Sigmoid colon (tissue), 7 donors: ENCODE measurements at places on chromosomes 3 and 15. TPM values are rescaled to one million over a fixed set of nuclear protein-coding genes. Genes with fewer than 3 reads are reported as not detected.

DNA sequence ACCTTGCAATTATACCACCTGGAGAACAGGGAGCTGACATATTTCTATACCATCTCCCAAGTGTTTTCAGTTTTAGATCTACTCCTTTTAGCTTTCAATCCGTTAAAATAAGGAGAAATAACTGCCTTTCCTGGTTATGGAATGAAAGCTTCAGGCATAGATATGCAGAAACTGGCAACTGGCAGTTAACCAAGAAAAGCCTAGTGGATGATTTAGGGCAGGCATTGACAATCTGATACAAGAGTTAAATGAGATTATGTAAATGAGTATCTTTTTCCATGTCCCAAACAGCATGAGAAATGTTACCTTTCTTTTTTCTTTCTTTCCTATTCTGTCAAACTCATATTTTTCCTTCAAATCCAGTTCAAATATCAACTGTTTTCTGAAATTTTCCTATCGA, 689.1 kb upstream of the DPPA4 start:
- H3K4me1 ChIP-seq, result no peaks in the 10 kb centered on the region
- DNase-seq, result no peak
- no peaks in the 10 kb centered on the region for H3K27me3 ChIP-seq
- H3K4me3 ChIP-seq, result no peak overlapping the region
- H3K36me3 ChIP-seq, result no peaks in the 10 kb centered on the region

- no peaks in the 10 kb centered on the region for H3K4me1 ChIP-seq
- H3K27me3 ChIP-seq, result no peaks in the 10 kb centered on the region
- no peak for DNase-seq
- no peak overlapping the region for H3K4me3 ChIP-seq
These were observed 52.9 kb downstream of the RYK start for GRCh38 chr3:134197681-134198261.

Gene XPC
- polyA plus RNA-seq, result 8.1 TPM

- H3K27me3 ChIP-seq, result no peaks in the 10 kb centered on the region
- peaks cover 41% of the 10 kb centered on the region for H3K4me1 ChIP-seq
- no peak for DNase-seq
- H3K4me3 ChIP-seq, result no peak overlapping the region
These were observed 465.0 kb downstream of the SHQ1 start for GRCh38 chr3:72383230-72383629.

DNA sequence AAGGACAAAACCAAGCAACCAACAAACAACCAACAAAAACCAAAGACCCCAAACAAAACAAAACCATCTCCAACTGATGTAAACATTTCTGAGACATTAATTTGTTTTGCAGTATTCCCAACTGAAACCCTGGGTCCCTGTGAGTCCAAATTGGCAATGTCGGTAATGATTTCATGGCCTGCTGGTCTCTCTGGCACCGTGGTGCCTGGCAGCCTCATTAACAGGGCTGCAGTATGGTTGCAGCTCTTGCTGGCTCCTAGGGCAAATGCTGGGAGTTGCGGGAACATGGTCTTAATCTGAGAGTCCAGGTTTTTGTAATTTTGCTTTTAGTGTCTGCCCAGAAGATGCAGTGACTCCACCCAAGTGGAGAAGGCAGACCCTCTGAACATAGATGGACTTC, 128.3 kb downstream of the SV2B start:
- H3K4me1 ChIP-seq, result no peaks in the 10 kb centered on the region
- no peaks in the 10 kb centered on the region for H3K36me3 ChIP-seq
- H3K27me3 ChIP-seq, result peaks cover 6% of the 10 kb centered on the region

GRCh38 chr3:12222775-12223485, 64.2 kb upstream of the TIMP4 start:
- no peak overlapping the region for H3K27ac ChIP-seq
- H3K4me1 ChIP-seq, result no peaks in the 10 kb centered on the region
- H3K27me3 ChIP-seq, result no peaks in the 10 kb centered on the region
- H3K36me3 ChIP-seq, result no peaks in the 10 kb centered on the region

GRCh38 chr15:63481105-63481810, 23.1 kb upstream of the USP3 start:
- no peak overlapping the region for H3K4me3 ChIP-seq
- H3K4me1 ChIP-seq, result peaks cover 14% of the 10 kb centered on the region
- H3K36me3 ChIP-seq, result no peaks in the 10 kb centered on the region
- no peaks in the 10 kb centered on the region for H3K27me3 ChIP-seq
- H3K27ac ChIP-seq, result no peak overlapping the region
- DNase-seq, result no peak

Gene MEIS2
- polyA plus RNA-seq, result 4.2 TPM

- H3K27ac ChIP-seq, result no peak within 1 kb of the TSS
- H3K36me3 ChIP-seq, result no peaks in the 10 kb centered on the region
- no peak for DNase-seq
- no peaks in the 10 kb centered on the region for H3K4me1 ChIP-seq
- no peaks in the 10 kb centered on the region for H3K27me3 ChIP-seq
- peak within 1 kb of the TSS; percentile 32 for H3K4me3 ChIP-seq
These were observed at the start of gene CD86 for GRCh38 chr3:122055215-122055614. CD86 (plus strand) TSS chr3:122055362; CDS start chr3:122055490, 128 bp downstream.

DNA sequence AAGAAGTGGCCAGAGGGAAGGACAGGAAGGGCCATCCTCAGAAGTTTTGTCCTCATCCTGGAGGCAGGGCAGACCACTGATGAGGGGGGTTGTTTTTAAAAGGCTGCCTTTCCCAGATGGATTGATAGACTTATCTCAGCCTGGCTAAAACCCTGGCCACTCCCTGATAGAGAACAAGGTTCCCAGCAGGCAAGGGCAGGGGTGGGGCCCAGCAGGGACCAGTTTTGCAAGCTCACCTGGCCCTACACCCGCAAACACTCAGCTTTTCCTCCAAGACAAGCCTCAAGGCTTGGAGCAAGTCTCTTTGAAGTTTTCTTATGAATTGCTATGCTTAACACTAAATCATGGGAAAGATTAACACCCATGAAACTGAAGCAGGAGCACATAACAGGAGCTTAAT, 9.1 kb downstream of the LIPC start:
- no peak overlapping the region for H3K4me3 ChIP-seq
- no peaks in the 10 kb centered on the region for H3K36me3 ChIP-seq
- no peak overlapping the region for H3K27ac ChIP-seq
- DNase-seq, result no peak
- H3K27me3 ChIP-seq, result no peaks in the 10 kb centered on the region

GRCh38 chr15:78727561-78727960, 83.7 kb downstream of the ADAMTS7 start:
- no peak for DNase-seq
- no peaks in the 10 kb centered on the region for H3K27me3 ChIP-seq
- H3K27ac ChIP-seq, result no peak overlapping the region

Gene LRRC15
- 0.20 TPM for polyA plus RNA-seq

DNA sequence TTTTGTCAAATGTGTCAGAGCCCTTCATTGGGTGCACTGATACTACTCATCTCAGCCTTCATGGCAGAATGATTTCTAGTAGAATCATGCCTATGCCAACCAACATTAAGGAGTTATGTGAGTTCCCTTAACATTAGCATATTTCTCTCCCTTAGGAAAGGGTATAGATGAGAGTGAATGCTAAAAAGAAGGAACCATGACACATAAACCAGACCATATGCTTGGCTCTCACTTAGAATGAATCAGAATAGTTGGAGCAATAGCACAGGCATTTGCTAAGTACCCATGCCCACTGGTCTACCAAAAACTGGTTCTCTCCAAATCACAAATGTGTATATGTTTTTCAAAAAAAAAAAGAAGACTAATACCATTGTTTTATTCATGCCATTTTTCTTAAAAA, 51.1 kb downstream of the STRIT1 start:
- no peak overlapping the region for H3K4me3 ChIP-seq
- no peak for DNase-seq
- H3K36me3 ChIP-seq, result no peaks in the 10 kb centered on the region
- no peaks in the 10 kb centered on the region for H3K27me3 ChIP-seq
- H3K4me1 ChIP-seq, result no peaks in the 10 kb centered on the region

- no peaks in the 10 kb centered on the region for H3K36me3 ChIP-seq
- peaks cover 44% of the 10 kb centered on the region for H3K27me3 ChIP-seq
- no peak overlapping the region for H3K4me3 ChIP-seq
- H3K27ac ChIP-seq, result no peak overlapping the region
- DNase-seq, result no peak
These were observed 2.4 kb upstream of the ETV5 start for GRCh38 chr3:186110975-186111974.

Gene WDR49
- polyA plus RNA-seq, result not detected

GRCh38 chr15:44215594-44215993, 20.5 kb upstream of the FRMD5 start:
- no peaks in the 10 kb centered on the region for H3K4me1 ChIP-seq
- H3K36me3 ChIP-seq, result no peaks in the 10 kb centered on the region
- DNase-seq, result no peak
- H3K27me3 ChIP-seq, result no peaks in the 10 kb centered on the region
- no peak overlapping the region for H3K27ac ChIP-seq
- no peak overlapping the region for H3K4me3 ChIP-seq

Gene ERICH6
- not detected for polyA plus RNA-seq

- no peak overlapping the region for H3K4me3 ChIP-seq
- DNase-seq, result no peak
- no peaks in the 10 kb centered on the region for H3K27me3 ChIP-seq
- peaks cover 45% of the 10 kb centered on the region for H3K4me1 ChIP-seq
- H3K27ac ChIP-seq, result no peak overlapping the region
These were observed 105.7 kb downstream of the AKAP13 start for GRCh38 chr15:85485956-85486567.

Gene CD47
- polyA plus RNA-seq, result 74.9 TPM

DNA sequence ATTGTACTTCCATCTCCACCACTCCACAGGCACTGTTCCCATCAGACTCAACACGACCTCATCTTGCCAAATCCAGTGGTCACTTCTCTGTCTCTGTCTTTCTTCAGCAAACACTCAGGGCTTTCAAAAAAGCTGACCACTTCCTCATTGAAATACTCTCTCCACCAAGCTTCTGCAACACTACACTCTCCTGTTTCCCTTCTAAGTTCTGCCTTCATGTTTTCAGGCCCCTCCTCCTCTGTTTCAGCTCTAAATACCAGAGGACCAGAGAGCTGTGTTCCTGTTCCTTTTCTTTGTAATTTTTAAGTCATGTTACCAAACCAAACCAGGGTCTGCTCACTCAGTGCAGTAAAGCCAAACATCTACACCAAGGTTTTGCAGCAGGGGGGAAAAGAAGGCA, 33.8 kb upstream of the ACP3 start:
- H3K4me3 ChIP-seq, result no peak overlapping the region
- H3K36me3 ChIP-seq, result no peaks in the 10 kb centered on the region
- DNase-seq, result no peak
- no peaks in the 10 kb centered on the region for H3K4me1 ChIP-seq

GRCh38 chr3:84224262-84224661, 734.5 kb upstream of the CADM2 start:
- H3K36me3 ChIP-seq, result no peaks in the 10 kb centered on the region
- H3K27me3 ChIP-seq, result no peaks in the 10 kb centered on the region
- no peak overlapping the region for H3K27ac ChIP-seq
- no peaks in the 10 kb centered on the region for H3K4me1 ChIP-seq
- no peak overlapping the region for H3K4me3 ChIP-seq

DNA sequence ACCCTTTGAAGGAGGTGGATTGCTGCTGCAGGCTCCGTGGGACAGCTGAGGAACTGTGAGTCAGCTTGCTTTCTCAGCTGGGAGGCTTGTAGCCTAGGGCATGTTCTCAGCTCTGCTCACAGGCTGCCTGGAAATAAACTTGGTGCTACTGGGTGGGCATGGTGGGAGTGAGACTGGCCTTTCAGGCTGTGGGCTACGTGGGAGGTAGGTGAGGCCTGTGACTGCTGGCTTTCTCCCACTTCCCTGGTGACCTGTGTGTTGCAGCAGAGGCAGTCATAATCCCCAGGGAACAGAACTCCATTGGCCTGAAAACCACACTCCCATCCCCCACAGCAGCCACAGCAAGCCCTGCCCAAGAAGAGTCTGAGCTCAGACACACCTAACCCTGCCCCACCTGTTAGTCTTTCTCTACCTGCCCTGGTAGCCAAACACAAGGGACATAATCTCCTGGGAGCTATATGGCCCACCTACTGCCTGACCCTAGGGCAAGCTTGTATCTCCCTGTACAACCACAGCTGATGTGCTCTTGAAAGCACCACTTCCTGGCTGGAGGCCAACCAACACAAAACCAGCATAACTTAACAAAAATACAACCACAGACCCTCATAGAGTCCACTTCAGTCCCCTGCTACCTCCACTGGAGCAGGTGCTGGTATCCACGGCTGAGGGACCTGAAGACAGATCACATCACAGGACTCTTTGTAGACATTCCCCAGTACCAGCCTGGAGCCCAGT, 236.5 kb downstream of the SQOR start:
- no peak overlapping the region for H3K27ac ChIP-seq
- no peaks in the 10 kb centered on the region for H3K36me3 ChIP-seq
- H3K4me1 ChIP-seq, result no peaks in the 10 kb centered on the region

- H3K27me3 ChIP-seq, result peaks cover 100% of the 10 kb centered on the region
- no peak for DNase-seq
- H3K4me1 ChIP-seq, result peaks cover 43% of the 10 kb centered on the region
- H3K36me3 ChIP-seq, result no peaks in the 10 kb centered on the region
These were observed 2.9 kb downstream of the SHOX2 start for GRCh38 chr3:158103081-158103886.

DNA sequence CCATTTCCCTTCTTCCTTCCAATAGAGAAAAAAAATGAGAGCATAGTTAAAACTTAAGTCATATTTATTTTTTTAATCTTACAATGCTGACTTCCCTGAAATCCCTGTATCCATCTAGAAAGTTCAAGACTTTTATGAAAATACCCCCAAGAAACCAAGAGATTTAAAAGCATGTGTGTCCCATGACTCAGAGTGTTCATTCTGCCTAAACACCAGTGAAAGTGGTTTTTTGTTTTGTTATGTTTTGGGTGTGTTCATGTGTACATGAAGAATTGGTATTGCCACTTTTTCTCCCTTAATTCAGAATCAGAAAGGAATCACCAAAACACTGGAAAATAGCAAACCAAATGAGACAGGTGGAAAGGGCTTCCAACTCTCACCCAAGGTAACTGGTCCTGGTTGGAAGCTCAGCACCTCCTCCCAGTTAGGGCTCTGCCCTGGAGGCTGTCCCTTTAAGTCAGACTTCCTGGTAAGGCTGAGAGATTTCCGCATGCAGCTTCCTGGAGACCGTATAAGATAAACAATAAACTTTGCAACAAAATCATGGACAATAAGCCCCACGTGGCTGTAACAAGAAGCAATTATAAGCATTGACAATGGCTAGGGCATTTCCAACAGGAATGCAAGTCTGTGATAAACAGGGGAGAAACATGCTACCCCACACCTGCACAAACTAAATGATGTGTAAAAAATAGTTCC, 121.9 kb upstream of the ARHGEF3 start:
- no peak overlapping the region for H3K4me3 ChIP-seq
- H3K36me3 ChIP-seq, result no peaks in the 10 kb centered on the region
- no peaks in the 10 kb centered on the region for H3K27me3 ChIP-seq

Gene CELSR3
- polyA plus RNA-seq, result under 0.01 TPM

- H3K36me3 ChIP-seq, result peaks cover 20% of the 10 kb centered on the region
- H3K27ac ChIP-seq, result no peak overlapping the region
- H3K4me3 ChIP-seq, result no peak overlapping the region
- H3K27me3 ChIP-seq, result no peaks in the 10 kb centered on the region
- H3K4me1 ChIP-seq, result peaks cover 31% of the 10 kb centered on the region
These were observed 15.6 kb downstream of the THBS1 start for GRCh38 chr15:39596358-39597051.

GRCh38 chr3:184551103-184551502, 10.5 kb upstream of the EPHB3 start:
- DNase-seq, result no peak
- H3K4me3 ChIP-seq, result no peak overlapping the region
- H3K4me1 ChIP-seq, result no peaks in the 10 kb centered on the region
- no peaks in the 10 kb centered on the region for H3K36me3 ChIP-seq
- H3K27me3 ChIP-seq, result no peaks in the 10 kb centered on the region
